ENCODE measurements at places on chromosomes 6 and 20.

GRCh38 chr6:129555206-129555832, 154.7 kb downstream of the ARHGAP18 start:
- no peak for DNase-seq

- no peak for DNase-seq
Measured at GRCh38 chr6:113169484-113169883, 687.7 kb upstream of the MARCKS start.

GRCh38 chr6:50721978-50722377, 8.7 kb downstream of the TFAP2D start:
- no peak for DNase-seq

- DNase-seq: no peak
Measured at GRCh38 chr6:143276436-143276835, 174.1 kb downstream of the ADAT2 start.

DNA sequence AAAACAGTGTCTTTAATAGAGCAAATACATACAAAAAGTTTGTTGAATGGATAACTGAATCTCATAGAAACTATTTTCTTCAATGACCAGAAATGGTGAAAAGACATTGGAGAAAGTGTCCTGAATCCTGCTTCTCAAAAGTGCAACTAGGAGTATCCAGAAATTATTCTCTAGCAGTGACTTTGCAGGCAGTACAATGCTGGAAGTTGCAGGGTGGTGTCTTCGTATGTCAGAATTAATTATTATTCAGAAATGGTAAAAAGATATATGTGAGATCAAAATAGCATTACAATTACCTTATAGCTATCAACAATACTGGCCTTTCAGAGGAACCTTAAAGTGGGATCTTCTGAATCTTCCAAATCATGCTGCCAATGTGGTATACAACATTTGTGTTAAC, 10.0 kb downstream of the FRK start:
- no peak for DNase-seq

DNA sequence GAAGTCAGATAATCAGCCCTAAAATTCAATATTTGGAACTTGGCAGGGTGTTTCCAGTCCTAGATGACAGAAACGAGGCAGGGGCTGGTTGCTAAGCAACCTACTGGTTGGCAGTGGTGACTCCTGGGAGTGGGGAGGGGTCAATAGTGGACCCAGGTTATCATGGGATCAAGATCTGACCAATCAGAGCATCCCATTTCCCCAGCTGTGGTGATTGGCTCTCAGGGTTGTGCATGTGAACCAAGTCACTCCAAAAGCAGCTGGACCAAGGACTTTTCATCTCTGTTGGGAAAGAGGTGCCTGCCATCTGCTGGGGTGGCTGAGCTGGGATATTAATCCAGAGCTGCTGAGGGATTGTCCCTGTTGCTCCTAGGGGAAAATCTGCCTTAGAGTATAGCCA, 253.4 kb downstream of the PREX1 start:
- no peak for DNase-seq

DNA sequence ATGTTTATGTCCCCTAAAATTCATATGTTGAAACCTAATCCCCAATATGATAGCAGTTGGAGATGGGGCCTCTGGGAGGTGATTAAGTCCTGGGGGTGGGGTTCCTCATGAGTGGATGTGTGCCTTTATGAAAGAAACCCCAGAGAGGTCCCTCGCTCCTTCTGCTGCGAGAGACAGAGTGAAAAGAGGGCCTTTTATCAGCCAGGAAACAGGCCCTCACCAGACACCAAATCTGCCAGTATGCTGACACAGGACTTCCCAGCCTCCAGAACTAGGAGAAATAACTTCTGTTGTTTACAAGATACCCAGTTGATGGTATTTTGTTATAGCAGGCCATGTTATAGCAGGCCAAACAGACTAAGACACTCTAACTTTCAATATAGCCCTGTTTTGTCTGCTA, 100.9 kb upstream of the NFATC2 start:
- DNase-seq: no peak

DNA sequence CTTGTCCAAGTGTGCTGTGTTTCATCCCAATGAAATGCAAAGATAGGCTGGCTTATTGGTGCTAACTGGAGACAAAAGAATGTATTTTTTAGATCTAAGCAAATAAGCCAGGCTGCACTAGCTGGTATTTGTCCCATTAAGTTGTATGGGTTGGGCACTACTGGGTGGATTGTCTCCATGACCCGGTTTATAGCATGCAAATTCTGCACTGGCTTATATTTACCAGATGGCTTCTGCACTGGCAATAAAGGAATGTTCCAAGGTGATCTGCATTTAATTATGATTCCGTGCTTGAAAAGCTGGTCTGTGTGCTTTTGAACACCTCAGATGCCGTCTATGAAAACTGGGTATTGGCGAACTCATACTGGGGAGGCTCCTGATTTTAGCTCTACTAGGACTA, 61.4 kb upstream of the MOCS1 start:
- no peak for DNase-seq

DNA sequence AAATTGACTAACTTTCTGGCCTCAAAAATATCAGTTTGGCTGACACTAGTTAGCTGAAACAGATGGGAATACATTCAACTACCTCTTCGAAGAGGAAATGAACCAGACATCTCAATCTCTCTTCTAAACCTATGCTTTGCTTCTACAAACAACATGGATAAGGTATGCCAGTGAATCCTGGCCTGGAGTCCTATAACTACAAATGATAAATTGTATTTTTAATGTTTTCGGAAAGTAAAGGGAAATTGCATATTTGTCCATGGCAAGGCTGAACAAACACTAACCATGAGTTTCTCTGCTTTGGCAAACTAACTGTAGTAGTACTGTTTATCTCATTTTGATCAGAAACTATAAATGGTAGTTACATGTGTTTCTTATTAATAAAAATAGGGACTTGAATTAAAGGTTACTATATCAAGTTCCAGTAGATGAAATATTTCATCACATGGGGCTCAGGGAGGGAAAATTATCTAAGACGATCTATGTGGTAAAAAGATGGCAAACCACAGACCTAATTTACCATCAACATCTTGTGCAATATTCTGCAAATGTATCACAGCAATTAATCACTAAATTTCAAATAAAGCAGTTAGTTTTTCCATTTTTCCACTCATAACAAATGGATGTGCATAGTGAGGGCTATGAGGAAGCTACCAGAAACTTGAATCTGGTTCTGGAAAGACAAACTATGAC, 76.8 kb downstream of the COL12A1 start:
- no peak for DNase-seq

DNA sequence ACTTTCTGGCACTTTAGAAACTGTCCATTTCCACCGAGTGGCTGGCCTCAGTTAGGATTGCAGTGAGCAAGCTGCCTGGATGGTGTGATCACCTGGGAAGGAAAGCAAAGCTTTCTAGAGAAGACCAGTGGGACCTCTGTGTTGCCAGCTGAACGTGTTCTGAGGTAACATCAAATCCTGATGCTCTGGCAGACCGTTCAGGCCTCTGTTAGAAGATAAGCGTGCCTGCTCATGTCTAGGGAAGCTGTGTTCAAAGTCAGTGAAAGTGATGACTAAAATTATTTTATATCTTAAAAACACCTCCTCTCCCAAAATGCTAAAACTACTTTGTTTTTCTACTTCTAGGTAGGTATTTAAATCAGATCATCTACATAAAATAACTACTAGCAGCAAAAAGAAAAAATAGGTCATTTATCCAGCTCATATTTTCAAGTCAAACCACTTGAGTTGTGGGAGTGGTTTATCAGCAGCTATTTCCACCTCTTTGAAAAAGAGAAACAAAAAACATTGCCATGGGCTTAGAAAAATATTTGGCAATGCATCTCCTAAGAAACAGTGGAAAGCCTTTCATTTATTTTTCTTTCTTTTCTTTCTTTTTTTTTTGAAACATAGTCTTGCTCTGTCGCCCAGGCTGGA, 54.8 kb downstream of the CEP43 start:
- DNase-seq: no peak

DNA sequence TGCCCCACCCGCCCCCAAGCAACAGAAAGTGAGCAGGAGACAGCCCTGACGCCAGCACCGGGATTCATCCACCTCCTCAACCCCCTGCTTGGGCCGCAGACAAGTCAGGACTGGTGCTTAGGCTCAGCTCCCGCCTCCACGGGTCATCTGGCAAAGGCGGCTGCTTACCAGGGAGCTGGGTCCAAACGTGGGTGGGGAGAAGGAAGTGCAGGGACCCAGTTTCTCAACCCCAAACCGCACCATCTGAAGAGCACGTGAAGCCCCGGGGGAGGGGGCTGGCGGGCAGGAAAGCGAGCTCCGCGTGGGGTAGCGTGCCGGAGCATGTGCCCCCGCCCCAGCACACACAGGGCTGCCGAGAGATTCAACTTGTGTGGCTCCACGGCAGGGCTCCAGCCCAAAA, 87.2 kb downstream of the BMP7 start:
- no peak for DNase-seq

All from activated T-helper 1 cell treated with Interleukin-2 at 50 U/mL for 16 hours (primary cell).